ENCODE measurements at places on chromosomes 6 and 20.

DNA sequence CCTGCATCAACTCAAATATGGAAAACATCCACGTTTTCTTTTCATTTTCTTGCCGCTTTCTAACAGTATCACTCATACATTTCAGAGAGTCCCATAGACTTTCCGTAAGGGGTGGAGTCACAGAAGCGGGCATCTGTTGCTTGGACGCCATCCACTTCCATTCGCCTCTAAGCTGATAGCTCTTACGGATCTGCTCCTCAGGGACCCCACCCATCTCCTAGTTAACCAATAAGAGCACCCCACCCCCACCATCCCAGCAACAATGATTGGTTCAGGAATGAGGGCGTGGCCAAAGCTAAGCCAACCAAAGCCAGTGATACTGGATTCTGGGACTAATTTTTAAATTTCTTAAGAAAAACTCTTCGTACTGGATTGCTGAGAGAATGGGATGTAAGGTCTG is 42.4 kb downstream of the SLC2A10 start:
- no peak for DNase-seq

GRCh38 chr6:113512576-113512975 is 344.6 kb upstream of the MARCKS start:
- DNase-seq = no peak

DNA sequence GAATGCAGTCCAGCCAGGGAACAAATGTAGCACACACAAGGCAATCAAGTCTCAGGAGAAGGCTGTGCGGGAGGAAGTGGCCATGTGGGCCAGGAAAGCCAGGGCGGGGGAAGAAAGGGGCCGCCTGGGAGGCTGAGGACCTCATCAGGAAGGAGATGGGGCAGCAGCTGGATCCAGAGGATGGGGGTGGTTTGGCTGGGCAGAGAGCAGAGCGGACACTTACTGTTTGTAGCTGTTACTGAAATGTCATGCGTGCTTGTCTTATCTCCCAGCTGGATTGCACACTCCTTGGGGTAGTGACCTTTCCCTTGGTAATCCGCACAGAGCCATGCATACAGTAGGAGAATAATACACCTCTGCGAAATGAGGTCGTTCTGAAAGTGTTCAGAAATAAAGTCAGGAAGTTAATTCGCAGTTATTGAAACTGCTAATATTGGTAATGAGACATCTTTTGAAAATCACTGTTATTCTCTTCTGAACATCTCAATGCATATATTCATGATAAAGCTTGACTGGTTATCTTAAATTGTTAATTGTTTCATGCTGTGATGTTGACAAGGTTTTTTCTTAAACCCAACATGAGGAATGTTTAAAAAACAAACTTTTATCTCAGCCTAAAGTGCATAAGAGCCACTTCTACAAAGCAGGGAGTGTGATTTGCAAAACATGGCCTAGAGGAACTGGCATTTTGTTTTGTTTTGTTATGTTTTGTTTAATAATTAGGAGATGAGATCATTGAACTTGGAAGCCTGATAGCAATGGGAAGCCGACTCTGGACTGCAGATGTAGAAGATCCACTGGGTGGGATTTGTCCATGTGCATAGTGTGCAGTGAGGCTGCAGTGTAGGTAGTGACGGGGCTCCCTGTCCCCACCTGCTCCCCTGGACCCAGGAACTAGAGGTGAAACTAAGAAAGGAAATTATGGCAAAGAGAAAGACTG is 18.0 kb upstream of the MAP3K4 start:
- DNase-seq = no peak

DNA sequence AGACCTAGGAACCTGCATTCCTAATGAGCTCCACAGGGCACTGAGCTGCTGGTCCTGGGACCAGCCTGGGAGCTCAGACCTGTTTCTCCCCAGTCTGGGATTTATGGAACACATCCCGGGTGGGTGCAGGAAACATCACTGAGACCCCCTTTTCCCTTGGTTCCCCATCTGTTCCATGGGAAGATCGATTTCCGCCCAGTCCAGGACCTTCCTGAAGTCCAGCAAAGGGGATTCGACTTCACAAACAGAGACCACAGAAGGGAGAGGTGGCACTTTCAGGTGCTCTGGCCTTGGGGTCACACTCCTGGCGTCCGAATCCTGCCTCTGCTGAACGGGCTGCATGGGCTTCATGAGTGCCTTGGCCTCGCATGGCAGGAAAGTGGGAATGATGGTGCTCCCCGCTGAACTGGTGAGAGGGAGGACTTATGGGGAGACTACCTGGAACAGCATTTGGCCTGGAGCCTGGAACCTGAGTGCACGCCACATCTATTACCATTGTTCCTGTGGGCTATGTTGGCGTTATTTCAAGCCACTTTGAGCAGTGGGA is 296.3 kb downstream of the TAF4 start:
- no peak for DNase-seq

GRCh38 chr6:5361396-5361795 is 100.1 kb downstream of the FARS2 start:
- no peak for DNase-seq

DNA sequence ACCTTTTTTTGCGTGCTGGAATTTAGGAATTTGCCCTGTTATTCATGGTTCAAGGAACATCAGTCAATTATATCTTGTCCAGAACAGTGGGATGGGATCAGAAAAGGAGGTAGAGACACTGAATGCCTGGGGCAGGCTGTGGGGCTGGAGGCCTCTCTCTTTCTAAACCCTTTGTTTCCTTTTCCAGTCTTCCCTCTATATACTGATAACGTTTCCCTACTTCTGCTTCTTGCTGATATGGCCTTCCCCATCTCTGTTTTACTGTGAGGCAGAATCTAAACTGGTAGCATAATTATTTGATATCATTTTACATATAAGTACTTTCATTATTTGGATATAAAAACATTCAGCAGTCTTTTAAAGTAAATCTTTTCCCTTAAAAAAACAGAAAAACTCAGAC is 67.5 kb downstream of the DNAH8 start:
- DNase-seq = no peak

DNA sequence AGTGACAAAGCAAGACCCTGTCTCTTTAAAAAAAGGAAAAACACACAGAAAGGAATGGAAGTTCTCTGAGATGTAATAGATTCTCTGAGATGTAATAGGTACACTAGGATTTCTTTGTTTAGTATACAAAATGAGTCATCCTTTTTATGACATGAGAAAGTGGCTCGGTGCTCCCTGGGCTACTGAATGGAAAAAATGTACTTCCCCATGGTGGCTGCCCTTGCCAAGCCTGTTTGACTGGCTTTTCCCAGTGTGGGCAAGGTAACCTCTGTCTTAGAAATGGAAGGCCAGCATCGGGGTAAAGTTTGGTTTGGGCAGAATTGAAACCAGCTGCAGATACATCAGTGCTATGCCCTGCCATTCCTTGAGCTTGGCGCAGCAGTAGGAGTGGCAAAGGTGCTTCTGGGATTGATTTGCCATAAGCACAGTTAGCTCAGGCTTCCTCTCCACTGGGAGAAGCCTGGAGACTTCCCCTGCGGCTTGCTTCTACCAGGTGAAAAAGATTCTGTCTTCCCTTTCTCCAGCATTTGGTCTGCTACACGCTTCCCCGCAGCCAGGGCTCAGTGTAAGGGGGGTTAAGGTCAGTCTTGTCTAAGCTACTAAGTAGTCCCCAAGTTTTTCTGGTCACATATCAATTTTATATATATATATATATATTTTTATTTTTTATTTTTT is 24.5 kb downstream of the ARFGEF2 start:
- peak; percentile 65 for DNase-seq

GRCh38 chr6:135227758-135228157 is 46.6 kb downstream of the MYB start:
- DNase-seq = no peak

DNA sequence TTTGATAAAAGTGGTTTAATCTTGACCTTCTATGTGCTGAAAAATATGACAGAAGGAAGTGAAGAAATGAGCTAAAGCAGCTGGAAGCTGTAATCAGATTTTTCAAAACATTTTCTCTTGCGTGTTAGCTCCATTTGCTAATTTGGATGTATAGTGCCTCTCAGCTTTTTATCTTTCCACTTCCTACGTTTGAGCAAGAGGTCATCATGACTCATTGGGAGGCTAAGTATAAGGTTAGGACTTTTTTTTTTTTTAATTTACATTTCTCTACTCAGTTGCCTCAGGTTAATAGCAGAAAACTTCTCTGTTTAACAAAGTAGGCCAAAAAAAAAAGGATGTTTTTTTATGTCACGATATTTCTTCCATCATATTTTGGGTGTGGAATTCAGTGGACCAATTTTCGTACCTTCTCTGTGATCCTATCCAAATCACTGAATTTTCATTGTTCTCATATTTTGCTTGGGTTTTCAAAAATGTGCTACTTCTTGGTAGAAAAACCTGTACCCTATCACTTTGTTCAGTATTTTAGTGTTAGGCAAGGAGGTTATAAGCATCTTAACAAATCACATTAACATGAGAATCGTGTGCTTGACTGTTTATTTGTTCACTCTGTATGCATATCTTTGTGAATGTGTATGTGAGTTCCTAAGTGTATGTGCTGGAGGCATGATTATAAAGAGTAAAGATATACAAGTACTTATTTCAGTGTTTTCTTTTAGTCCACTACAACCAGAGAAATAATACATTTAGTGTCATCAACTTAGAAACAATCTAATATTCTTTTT is 1028.3 kb upstream of the EYS start:
- no peak for DNase-seq

DNA sequence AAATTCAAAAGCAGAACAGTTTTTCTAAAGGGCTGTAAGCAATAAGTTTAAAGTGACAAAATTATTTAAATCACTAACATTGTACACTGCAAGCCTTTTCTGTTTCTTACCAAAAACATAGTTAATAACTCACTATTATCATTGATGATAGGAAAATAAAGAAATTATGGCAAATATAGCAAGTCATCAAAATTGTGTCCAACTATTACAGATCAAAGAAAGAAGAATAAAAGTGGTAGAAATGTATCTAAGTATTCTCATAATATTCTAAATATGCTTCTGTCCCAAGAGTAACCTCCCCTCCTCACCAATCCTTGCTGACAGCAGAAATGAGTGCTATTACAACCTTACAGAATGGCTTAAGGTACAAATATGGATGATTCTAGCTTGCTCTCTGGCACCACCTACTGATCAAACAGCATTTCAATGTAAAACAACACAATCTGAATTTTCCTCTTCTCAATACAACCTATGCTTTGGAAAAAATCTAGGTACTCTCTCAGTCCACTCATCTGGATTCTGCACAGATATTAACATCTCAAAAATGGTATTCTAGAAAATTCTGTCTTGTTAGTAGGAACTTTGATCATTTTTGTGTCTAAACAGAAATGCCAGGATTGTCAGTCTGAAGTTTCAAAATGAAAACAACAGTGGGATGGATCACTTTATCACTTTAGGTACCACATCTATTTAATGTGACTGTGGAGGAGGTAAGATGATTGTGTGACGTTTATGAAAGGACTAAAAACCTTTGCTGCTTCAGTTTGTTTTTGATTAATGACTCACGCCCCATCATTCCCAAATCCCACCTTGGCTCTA is 40.9 kb downstream of the ZFP64 start:
- DNase-seq = no peak

GRCh38 chr20:10671221-10671918 is 2.4 kb downstream of the JAG1 start:
- peak; percentile 87 for DNase-seq

- DNase-seq = peak; percentile 51
Observed at GRCh38 chr20:50395251-50395729, 114.9 kb upstream of the PTPN1 start.

GRCh38 chr6:49540614-49541013 is 9.9 kb upstream of the C6orf141 start:
- no peak for DNase-seq

- no peak for DNase-seq
Observed at GRCh38 chr6:102799051-102799450, 1405.5 kb downstream of the GRIK2 start.

DNA sequence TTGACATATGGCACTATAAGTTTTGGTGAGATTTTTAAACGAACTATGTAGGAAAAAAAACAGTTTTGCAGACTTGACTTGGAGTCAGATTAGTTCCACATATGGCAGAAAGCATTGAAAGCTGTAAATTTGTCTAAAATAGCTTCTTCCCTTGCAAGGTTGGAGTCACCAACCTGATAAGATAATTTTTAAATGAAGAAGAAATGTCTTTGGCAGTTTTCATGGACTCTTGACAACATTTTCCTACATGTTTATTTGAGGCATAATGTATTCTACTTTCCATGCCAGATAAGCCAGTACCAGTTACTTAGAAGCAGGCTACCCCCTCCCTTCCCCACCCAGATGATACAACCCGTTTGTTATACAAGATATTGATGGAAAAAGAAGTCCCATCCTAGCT is 5.2 kb downstream of the KLHL32 start:
- no peak for DNase-seq

- peak; percentile 21 for DNase-seq
Observed at GRCh38 chr6:37648465-37649330, 49.0 kb downstream of the MDGA1 start.

DNA sequence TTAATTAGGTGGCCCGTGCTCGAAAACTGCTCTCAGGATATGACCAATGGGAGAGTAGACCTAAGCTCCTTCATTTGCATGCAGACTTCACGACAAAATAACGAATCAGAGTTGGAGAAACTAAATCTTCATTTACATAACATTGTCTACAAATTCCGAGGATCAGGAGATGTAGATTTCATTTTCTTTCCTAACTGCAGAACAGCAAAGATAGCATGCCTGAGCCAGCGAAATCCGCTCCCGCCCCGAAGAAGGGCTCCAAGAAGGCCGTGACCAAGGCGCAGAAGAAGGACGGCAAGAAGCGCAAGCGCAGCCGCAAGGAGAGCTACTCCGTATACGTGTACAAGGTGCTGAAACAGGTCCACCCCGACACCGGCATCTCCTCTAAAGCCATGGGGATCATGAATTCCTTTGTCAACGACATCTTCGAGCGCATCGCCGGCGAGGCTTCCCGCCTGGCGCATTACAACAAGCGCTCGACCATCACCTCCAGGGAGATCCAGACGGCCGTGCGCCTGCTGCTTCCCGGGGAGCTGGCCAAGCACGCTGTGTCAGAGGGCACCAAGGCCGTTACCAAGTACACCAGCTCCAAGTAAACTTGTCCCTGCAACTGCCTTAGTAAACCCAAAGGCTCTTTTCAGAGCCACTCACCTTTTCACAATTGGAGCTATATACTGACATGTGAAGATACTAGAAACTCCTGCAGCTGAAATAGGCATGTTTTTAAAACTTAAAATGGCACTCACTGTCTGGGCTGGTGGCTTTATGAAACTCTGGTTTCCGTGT is 96.5 kb downstream of the HFE start:
- DNase-seq = peak; percentile 68

GRCh38 chr20:16517946-16518783 is 55.1 kb downstream of the KIF16B start:
- peak; percentile 55 for DNase-seq

DNA sequence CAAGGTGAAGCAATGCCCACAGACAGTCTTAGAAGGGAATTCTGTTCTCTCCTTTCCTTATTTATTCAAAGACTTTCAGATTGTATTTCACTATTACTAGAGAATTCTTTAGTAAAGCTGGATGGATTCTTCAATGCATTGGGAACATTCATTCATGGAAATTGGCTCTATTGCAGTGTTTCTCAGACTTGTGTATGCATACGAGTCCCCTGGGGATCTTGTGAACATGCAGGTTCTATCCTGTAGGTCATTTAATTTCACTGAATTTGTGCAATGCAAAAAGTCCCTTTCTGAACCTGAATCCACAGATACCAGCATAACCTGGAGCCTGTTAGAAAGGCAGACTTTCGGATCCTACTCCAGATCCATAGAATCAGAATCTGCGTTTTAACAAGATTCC is 160.9 kb upstream of the AHI1 start:
- DNase-seq = no peak
